HCT116 (cell line): ENCODE measurements at places on chromosomes 13 and 19. TPM values are rescaled to one million over a fixed set of nuclear protein-coding genes. Genes with fewer than 3 reads are reported as not detected.

The PRR19 gene
- total RNA-seq, result 0.93 TPM

The KLF12 gene
- 7.8 TPM for total RNA-seq

The LGALS7 gene
- not detected for total RNA-seq

The DACH1 gene
- not detected for total RNA-seq

The ZNF582 gene
- not detected for total RNA-seq

The UNC13A gene
- total RNA-seq, result 29.0 TPM

The LILRB3 gene
- 0.12 TPM for total RNA-seq

The LGALS14 gene
- total RNA-seq, result not detected

The CGB5 gene
- not detected for total RNA-seq
